ENCODE measurements at places on chromosomes 4 and X. TPM values are rescaled to one million over a fixed set of nuclear protein-coding genes. Genes with fewer than 3 reads are reported as not detected.

Gene MUC7
- total RNA-seq, result not detected

Gene UNC5C
- not detected for total RNA-seq

GRCh38 chr4:107592519-107592918 is 127.5 kb downstream of the PAPSS1 start:
- H3K27ac ChIP-seq, result no peak overlapping the region
- DNase-seq, result no peak
- peaks cover 11% of the 10 kb centered on the region for H3K36me3 ChIP-seq

Gene EIF2S3
- 598 TPM for total RNA-seq

- H3K27ac ChIP-seq, result no peak overlapping the region
- no peaks in the 10 kb centered on the region for H3K36me3 ChIP-seq
- H3K27me3 ChIP-seq, result no peaks in the 10 kb centered on the region
- no peak overlapping the region for H3K4me3 ChIP-seq
These were observed 88.9 kb downstream of the ALPK1 start for GRCh38 chr4:112386071-112386470.

DNA sequence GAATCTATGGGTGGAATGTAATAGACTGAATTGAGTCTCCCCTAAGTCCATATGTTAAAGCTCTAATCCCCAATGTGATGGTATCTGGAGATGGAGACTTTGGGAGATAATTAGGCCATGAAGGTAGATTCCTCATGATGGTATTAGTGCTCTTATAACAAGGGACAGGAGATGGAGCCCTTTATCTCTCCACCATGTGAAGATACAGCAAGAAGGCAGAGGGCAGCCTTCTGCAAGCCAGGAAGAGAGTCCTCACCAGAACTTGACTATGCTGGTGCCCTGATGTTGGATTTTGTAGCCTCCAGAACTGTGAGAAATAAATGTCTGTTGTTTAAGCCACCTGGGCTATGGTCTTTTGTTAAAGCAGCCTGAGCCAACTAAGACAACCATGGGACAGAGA is 76.4 kb upstream of the F8A3 start:
- no peak overlapping the region for H3K4me3 ChIP-seq
- H3K27ac ChIP-seq, result no peak overlapping the region
- H3K4me1 ChIP-seq, result no peaks in the 10 kb centered on the region
- peaks cover 24% of the 10 kb centered on the region for H3K36me3 ChIP-seq

DNA sequence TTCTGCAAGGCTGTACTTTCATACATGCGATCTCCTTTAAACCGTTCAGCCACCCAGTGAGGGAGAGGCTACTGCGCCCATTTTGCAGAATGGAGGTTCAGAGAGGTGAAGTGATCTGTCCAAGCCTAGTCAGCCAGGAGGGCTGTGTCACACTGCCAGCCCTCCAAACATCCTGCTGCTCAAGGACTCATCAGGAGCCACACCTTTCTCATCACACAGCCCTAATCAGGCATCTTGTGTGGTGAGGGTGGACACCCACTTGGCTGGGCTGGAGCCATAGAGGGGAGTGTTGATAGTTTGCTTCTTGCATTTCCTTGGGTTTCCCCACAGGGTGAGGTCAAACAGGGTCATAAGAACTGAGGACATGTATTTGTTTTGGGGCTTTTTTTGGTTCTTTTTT is 5.4 kb upstream of the CXCR3 start:
- no peaks in the 10 kb centered on the region for H3K27me3 ChIP-seq
- no peak for DNase-seq
- peaks cover 5% of the 10 kb centered on the region for H3K36me3 ChIP-seq
- no peaks in the 10 kb centered on the region for H3K4me1 ChIP-seq

- no peaks in the 10 kb centered on the region for H3K36me3 ChIP-seq
- no peak overlapping the region for H3K27ac ChIP-seq
- H3K4me1 ChIP-seq, result no peaks in the 10 kb centered on the region
- no peak overlapping the region for H3K4me3 ChIP-seq
- no peaks in the 10 kb centered on the region for H3K27me3 ChIP-seq
These were observed 26.8 kb downstream of the DOCK11 start for GRCh38 chrX:118522230-118522926.

DNA sequence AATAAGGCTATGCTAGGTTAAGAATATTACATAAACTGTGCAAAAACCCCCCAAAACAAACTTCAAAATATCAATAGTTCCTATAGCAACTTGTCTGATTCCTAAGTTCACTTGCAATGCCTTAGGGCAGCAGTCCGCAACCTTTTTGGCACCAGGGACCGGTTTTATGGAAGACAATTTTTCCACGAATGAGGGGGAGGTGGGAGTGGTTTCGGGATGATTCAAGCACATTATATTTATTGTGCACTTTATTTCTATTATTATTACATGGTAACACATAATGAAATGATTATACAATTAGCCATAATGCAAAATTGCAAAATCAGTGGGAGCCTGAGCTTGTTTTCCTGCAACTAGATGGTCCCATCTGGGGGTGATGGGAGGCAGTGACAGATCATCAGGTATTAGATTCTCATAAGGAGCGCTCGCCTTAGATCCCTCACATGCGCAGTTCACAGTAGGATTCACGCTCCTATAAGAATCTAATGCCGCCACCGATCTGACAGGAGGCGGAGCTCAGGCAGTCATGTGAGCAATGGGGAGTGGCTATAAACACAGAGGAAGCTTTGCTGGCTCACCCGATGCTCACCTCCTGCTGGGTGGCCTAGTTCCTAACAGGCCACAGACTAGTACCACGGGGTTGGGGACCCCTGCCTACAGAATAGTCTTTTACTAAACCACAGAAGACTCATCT is 39.7 kb downstream of the ACOX3 start:
- peaks cover 20% of the 10 kb centered on the region for H3K36me3 ChIP-seq
- no peak overlapping the region for H3K4me3 ChIP-seq
- H3K4me1 ChIP-seq, result peaks cover 3% of the 10 kb centered on the region
- H3K27me3 ChIP-seq, result no peaks in the 10 kb centered on the region
- DNase-seq, result no peak

Gene FGF5
- not detected for total RNA-seq

DNA sequence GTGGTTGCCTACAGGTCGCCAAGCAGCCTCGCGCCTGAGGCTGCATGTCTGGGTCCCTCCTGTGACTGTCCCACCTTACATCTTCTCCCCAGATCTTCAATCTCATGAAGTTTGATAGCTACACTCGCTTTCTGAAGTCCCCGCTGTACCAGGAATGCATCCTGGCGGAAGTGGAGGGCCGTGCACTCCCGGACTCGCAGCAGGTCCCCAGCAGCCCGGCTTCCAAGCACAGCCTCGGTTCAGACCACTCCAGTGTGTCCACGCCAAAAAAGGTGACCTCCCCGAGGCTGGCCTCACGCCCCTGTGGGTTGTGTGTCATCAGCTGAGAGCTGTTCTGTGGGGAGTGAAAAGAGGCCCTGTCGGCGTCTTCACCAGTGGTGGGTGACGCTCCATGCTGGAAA is 24.9 kb upstream of the HGFAC start:
- H3K27me3 ChIP-seq, result no peaks in the 10 kb centered on the region
- peaks cover 2% of the 10 kb centered on the region for H3K36me3 ChIP-seq
- H3K4me1 ChIP-seq, result no peaks in the 10 kb centered on the region
- H3K4me3 ChIP-seq, result no peak overlapping the region
- no peak overlapping the region for H3K27ac ChIP-seq

Gene PNMA6A
- 8.0 TPM for total RNA-seq

Gene NXF2B
- not detected for total RNA-seq

- DNase-seq, result no peak
- H3K36me3 ChIP-seq, result no peaks in the 10 kb centered on the region
- H3K4me1 ChIP-seq, result no peaks in the 10 kb centered on the region
- H3K4me3 ChIP-seq, result no peak overlapping the region
- no peak overlapping the region for H3K27ac ChIP-seq
These were observed 438.5 kb downstream of the ADGRL3 start for GRCh38 chr4:61638591-61638990.

GRCh38 chr4:85669992-85670548 is 195.1 kb downstream of the ARHGAP24 start:
- no peak for DNase-seq
- H3K4me1 ChIP-seq, result peaks cover 3% of the 10 kb centered on the region
- H3K36me3 ChIP-seq, result peaks cover 5% of the 10 kb centered on the region
- no peaks in the 10 kb centered on the region for H3K27me3 ChIP-seq

Gene TMEM255A
- 0.20 TPM for total RNA-seq

Gene CPZ
- total RNA-seq, result 36.4 TPM

DNA sequence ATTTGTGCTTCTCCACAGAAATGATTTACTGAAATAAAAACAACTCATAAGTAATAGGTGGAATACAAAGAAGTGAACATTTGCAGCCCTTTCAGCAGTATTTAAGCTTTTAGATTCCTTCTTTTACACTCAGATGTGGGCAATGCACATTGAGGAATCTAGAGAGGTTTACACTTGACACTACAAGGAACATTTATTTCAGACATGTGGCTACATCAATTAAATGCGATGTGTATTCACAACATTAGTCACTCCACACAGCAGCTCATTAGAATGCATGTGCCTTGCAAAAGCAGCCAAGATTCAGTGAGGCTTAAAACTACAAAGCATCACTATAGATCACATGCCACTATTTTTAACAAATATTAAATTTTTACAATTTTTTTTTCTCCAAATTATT is 480.7 kb downstream of the INPP4B start:
- H3K4me3 ChIP-seq, result no peak overlapping the region
- H3K4me1 ChIP-seq, result peaks cover 3% of the 10 kb centered on the region
- H3K27ac ChIP-seq, result no peak overlapping the region
- H3K36me3 ChIP-seq, result no peaks in the 10 kb centered on the region

DNA sequence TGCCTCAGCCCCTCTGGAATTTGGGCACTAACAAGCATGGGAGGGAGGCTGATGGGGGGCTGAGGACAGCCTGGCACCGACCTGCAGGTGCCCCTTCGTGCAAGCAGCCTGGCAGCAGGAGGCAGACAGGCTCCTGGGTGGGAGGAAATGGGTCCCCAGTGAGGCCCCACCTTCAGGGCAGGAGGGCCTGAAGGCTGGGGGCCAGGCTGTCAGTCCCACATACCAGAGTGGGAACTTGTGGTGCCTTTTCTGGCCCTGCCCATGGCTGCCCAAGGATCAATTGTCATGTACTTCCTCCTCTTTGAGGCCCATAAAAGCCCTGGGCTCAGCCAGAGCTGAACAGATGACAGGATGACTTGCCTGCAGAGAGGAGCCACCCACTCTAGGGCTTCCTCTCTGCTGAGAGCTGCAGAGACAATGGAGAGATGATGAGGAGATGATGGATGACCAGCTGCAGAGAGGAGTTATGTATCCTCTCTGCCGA is 141.0 kb downstream of the PDHA2 start:
- H3K27ac ChIP-seq, result no peak overlapping the region
- peaks cover 15% of the 10 kb centered on the region for H3K36me3 ChIP-seq
- H3K4me3 ChIP-seq, result no peak overlapping the region

Gene LINC00632
- 46.3 TPM for total RNA-seq

- H3K36me3 ChIP-seq, result no peaks in the 10 kb centered on the region
- DNase-seq, result no peak
- no peaks in the 10 kb centered on the region for H3K4me1 ChIP-seq
- no peak overlapping the region for H3K4me3 ChIP-seq
- no peaks in the 10 kb centered on the region for H3K27me3 ChIP-seq
These were observed 665.2 kb downstream of the FAT4 start for GRCh38 chr4:125979950-125980349.

DNA sequence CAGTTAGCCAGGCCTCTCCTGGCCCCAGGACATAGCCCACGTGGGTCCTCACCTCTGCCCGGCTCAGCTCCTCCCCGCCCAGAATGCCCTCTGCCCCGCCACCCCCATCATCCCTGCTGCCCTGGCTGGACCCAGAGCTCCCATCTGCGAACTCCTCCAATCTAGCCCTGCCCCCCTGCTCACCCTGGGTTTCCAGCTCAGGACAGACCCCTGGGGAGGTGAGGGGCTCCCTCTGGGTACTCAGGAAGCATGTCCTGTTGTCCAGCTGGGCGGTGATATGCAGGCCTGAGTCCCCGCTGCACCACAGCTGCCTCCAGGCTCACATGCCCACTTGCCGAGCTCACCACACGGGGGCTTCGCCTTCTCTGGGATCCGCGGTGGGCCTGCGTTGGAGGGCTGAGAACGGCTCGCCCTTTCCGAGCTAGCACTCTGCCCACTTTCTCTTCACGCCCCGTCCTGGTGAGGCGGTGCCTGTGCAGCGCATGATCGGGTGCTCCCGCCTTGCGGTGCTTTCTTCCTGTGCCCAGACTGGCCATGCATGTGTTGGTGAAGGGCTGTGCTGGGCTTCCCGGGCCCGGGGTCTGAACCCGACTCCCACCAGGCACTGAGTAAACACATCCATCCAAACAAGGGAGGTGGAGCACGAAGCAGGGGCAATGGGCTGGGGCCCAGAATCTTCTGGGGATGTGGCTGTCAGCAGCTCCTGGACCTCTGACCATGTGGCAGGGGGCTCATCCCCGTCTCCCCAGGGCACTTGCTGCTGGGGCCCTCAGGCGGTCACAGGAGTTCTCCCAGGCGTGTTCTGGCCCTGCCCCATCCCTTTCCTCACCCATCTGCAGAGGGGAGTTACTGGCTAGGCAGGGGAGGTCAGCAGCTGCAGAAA is 74.3 kb downstream of the RGS12 start:
- no peak for DNase-seq
- H3K27me3 ChIP-seq, result no peaks in the 10 kb centered on the region
- H3K4me1 ChIP-seq, result peaks cover 8% of the 10 kb centered on the region
- H3K27ac ChIP-seq, result no peak overlapping the region
- peaks cover 2% of the 10 kb centered on the region for H3K36me3 ChIP-seq

GRCh38 chr4:120554086-120554485 is 368.4 kb downstream of the PRDM5 start:
- no peak overlapping the region for H3K4me3 ChIP-seq
- no peak for DNase-seq
- no peaks in the 10 kb centered on the region for H3K27me3 ChIP-seq
- H3K27ac ChIP-seq, result no peak overlapping the region

- no peak overlapping the region for H3K4me3 ChIP-seq
- H3K4me1 ChIP-seq, result peaks cover 7% of the 10 kb centered on the region
- DNase-seq, result no peak
- H3K27ac ChIP-seq, result no peak overlapping the region
These were observed 5.6 kb downstream of the PCDH18 start for GRCh38 chr4:137526681-137527080.

Gene COL25A1
- total RNA-seq, result 4.6 TPM

Gene FRMD7
- not detected for total RNA-seq

DNA sequence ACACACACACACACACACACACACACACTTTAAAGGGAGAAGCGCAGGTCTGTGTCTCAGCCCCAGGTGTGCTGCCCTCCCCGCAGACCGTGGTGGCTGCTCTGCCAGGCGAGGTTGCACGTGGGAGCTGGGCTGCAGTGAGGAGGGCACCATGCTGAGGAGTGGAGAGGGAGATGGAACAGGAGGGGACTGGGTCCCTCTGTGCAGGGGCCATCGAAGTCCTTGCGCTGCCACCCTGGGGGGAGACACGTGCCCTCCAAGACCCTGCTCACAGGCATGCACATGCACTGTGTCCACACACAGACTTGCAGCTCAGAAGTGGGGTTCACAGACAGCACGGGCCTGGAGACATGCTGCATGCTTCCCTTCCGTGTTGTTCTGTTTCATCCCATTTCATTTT is 65.5 kb upstream of the HGFAC start:
- H3K36me3 ChIP-seq, result peaks cover 19% of the 10 kb centered on the region
- peaks cover 4% of the 10 kb centered on the region for H3K4me1 ChIP-seq
- no peak overlapping the region for H3K27ac ChIP-seq
- no peak overlapping the region for H3K4me3 ChIP-seq
- no peak for DNase-seq

Gene PHOX2B
- total RNA-seq, result not detected
